Peyer's patch (tissue), 4 donors: ENCODE measurements at places on chromosomes 3 and 15. TPM values are rescaled to one million over a fixed set of nuclear protein-coding genes. Genes with fewer than 3 reads are reported as not detected.

Gene XYLB
- total RNA-seq, result 15.8 TPM

GRCh38 chr3:14862661-14863230, 44.0 kb downstream of the FGD5 start:
- no peak for DNase-seq

DNA sequence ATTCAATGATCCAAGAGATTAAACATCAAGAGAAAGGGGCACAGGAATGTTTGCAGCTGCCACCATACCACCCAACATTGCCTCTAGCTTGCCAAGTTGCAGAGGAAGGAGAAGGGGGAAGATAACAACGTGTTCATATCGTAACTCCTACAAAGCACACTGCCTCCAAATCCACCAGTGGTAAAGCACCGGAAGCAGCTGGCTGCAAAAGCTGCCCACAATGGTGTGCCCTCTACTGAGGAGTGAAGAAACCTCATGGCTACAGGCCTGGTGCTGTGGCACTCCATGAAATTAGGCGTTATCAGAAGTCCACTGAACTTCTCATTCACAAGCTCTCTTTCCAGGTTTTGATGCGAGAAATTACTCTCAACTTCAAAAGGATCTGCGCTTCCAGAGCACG, 263.9 kb upstream of the STT3B start:
- DNase-seq, result no peak

Gene SERPINI2
- not detected for total RNA-seq

DNA sequence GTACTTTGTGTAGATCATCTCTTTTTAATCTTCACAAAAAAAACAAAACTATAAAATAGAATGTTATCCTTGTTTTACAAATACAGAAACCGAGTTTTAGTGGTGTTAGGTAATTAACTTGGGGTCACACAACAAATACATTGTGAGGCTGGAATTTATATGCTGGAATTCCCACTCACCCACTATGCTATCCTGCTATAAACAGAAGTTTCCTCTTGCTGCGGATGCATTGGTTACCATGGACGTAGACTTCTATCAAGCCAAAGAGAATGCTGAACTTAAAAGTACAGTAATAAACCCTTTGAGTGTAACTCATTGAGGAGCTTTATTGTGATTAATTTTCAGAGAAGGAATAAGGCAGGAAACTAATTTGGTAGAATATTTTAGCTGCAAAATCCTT, 9.2 kb downstream of the SNAP23 start:
- DNase-seq, result no peak

DNA sequence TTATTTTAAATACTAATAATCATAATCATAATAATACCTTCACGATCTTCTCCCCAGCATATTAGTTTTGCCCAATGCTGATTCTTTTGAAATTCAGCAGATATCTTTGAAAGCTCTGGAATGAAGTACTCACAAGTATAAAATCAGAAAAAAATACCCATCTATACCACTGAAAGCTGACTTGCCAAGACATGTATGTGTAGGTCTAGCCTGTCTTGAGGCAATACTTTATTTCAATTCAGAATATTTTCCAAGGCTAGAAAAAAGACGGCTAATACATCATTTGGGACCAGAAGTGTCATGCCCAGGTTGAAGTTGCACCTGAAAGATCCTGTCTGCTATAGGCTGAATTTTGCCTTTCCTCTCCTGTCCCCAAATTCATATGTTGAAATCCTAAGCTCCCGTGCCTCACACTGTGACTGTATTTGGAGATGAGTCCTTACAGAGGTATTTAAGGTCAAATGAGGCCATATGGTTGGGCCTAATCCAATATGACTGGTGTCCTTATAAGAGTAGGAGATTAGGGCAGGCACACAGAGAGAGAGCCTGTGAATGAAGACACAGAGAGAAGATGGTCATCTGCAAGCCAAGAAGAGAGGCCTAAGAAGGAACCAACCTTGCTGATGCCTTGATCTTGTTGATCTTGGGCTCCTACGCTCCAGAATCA, 255.9 kb upstream of the CMC1 start:
- DNase-seq, result no peak

GRCh38 chr15:63601026-63601703, 4.0 kb downstream of the FBXL22 start:
- DNase-seq, result peak; percentile 57

GRCh38 chr3:186496016-186496415, 48.2 kb downstream of the CRYGS start:
- DNase-seq, result no peak

DNA sequence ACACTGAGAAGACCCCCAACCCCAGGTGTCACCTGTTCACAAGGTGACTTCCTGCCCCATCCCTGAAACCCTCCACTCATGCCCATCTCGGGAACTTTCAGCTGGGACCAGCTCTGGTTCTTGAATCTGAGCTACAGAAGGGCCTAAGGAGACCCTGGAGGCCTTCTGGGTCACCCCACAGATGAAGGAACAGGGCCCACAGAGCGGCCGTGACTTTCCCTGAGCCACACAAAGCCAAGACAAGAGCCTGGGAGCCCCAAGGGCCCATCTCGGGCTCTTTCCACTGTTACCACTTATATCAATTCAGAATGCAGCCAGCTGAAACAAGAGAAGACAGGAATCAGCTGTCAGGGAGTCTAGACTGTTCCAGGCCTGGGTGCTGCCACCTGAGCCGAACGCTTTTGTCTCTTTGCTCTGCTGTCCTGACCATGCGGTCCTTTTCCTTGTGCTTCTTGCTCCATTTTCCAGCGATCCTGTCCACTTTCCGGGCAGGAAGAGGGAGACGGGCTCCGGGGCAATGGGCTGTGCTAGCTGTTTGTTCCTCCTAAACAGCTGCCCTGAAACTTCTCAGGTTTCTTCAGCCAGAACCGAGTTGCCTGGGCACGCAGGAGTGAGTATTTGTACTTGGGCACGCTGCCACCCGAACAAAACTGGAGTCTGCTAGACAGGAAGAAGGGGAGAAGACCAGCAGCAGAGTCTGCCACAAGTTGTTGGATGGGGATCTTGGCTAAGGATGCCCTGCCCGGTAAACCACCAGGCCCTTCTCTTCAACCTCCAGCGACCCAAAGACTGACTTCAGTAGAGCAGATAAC, 28.0 kb upstream of the PIGZ start:
- peak; percentile 20 for DNase-seq

Gene PP2D1
- total RNA-seq, result not detected

Gene TIGIT
- total RNA-seq, result 0.35 TPM

DNA sequence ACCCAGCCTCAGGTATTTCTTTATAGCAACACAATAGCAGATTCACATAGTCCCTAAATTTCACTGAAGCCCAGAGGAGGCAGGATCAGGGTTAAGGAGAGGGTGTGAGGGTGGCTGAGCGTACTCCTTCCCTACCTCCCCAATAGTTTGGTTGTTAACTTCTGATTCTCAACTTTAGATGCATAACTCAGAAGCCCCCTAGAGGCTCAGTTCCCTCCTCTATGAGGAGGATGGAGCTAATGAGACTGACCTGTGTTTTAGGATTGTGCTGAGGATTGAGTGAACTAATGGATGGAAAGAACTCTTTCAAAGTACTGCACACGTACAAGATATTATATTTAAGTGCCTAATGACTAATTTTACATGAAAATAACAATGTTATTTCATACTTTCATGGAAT, 249.3 kb upstream of the SOX14 start:
- no peak for DNase-seq

DNA sequence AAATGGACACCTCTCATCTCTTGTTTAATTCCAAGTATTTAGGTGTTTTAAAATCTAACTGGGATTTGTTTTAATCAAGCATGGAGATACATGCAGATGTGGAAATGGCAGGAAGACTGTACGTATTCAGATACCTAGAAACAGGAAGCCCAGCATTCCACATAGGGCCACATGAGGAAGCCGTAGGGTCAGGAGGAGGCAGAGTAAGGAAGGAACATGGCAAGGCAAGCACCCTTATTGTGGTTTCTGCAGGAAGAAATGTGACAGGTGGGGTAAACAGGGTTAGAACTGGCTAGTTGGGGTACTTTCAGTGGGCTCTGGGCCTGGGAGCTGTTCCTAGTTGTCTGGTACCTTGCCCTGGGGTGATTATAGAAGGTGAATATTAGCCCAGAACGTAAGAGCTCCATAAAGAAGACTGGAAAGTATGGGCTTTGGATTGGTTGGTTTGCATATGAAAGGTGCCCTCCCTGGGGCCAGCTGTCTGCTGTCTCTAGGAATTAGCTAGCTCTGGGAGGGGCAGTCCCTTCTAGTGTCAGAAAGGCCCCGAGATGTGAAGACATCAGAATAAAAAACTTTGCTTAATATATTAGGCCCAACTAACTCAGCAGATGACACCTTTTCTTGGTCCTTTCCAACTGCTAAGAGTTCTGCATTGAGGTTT, 107.7 kb upstream of the CADPS start:
- no peak for DNase-seq

Gene RTP4
- 3.5 TPM for total RNA-seq

- no peak for DNase-seq
Measured at GRCh38 chr3:69591164-69591736, 148.0 kb upstream of the MITF start.

Gene CADPS
- 6.4 TPM for total RNA-seq

GRCh38 chr3:117485841-117486240, 776.3 kb downstream of the TUSC7 start:
- no peak for DNase-seq

- peak; percentile 82 for DNase-seq
Measured at GRCh38 chr15:40398413-40398873, 7.2 kb upstream of the IVD start.

DNA sequence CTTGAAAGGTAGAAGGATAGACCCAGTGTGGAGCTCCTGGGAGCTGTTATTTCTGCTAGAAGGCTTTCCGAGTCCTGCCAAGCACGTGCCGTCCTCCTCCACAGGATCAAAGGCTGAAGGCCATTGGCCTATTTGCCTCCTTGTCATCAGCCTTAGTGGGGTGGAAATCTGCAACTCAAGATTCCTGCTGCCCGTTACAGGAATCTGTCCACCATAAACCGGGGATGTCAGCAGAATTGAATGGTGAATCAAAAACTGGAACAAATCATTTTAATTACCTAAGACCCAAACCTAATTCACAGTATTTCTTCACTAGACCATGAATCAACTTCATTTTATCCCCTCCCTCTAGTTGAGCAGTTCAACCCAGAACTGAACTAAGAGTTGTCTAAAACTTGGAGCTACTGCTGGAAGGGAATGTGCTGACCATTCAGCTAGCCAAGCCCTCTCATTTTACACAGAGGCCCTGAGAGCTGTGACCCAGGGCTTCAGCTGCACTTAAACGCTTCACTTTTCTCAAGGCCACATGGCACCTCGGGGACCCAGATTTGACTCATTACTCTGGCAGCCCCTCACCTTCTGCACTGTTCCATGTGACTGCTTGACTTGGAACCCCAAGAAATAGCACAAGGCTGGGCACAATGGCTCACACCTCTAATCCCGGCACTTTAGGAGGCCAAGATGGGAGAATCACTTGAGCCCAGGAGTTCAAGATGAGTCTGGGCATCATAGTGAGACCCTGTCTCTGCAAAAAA, 36.8 kb upstream of the KIF23 start:
- DNase-seq, result no peak

Gene SCN5A
- not detected for total RNA-seq

DNA sequence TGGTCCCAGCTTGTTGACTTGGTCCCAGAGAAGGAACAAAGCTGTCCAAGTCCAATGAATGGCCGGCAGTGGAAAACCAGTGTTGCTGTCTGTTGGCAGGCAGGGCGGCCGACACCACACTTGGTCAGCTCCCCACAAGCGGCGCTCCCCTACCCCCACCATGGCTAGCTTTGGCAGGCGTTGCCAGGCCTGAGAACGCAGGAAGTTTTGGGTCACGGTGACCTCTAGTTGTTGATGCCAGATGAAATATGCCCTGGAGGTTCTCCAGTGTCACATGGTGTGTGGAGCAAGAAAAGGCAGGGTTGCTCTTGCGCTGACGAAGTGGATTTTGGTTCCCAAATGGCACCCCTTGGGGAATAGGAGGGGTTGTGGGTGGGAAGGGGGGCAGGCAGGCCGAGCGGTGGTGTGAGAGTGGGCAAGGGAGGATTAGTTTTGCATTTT, 72.7 kb upstream of the TPRG1 start:
- peak; percentile 50 for DNase-seq

Gene SCAANT1
- total RNA-seq, result not detected

Gene ACOX2
- total RNA-seq, result 162 TPM

GRCh38 chr3:178434206-178434805, 101.9 kb upstream of the KCNMB2 start:
- no peak for DNase-seq

DNA sequence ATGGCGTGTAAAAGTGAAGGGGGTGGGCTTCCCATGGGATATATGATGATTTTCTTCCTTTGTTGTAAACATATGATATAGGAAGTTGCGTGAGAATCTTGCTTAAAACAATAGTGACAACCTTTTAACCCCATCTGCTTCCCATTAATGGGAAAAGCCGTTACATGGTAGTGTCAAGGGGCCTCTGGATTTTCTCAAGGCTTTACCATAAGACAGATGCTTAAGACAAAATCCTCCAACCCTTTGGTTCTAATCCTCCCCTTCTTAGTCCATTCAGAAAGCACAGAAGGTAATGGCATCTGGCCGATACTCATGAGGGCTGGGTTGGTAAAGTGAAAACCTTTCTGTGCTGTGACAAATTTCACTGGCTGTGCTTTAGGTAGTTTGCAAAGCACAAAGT, 25.0 kb downstream of the DPH3 start:
- no peak for DNase-seq

Gene ATP2B2
- total RNA-seq, result not detected

Gene CNTN3
- 2.4 TPM for total RNA-seq

DNA sequence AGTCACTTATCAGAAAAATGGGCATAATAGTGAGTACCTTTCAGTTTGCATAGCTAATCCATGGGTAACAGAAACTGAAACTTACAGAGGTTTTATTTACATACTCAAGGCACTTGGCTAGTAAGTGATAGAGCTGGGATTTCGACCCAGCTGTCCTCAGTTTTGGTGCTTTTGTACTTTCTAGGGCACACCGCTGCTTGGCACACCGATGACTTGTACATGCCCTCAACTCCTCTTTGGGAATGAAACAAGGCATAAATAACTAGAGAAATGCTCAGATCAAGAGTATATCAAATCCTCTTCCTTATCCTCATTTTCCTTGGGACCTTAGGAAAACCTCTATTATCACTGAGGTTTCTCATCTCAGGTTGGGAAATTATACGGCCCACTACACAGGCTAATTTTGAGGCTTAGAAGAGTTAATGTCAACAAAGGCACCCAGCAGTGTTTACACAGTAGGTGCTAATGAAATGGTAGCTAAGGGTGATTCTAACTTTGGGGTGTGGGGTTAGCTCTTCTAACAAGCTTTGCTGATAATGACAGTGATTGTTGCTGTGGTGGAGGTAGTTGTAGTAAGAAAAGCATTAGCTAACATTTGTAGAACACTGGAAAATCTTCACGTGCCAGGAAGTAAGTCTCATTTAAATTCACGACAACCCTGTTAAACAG, 20.3 kb upstream of the DGKG start:
- DNase-seq, result no peak
